ENCODE measurements at places on chromosomes 12 and 14.

- no peak for DNase-seq
Observed at GRCh38 chr12:60106214-60106613, 510.4 kb downstream of the SLC16A7 start.

- DNase-seq: no peak
Observed at GRCh38 chr14:52789118-52789517, 2.3 kb downstream of the GNPNAT1 start.

- DNase-seq: no peak
Observed at GRCh38 chr12:127642208-127642607, 624.8 kb upstream of the TMEM132C start.

DNA sequence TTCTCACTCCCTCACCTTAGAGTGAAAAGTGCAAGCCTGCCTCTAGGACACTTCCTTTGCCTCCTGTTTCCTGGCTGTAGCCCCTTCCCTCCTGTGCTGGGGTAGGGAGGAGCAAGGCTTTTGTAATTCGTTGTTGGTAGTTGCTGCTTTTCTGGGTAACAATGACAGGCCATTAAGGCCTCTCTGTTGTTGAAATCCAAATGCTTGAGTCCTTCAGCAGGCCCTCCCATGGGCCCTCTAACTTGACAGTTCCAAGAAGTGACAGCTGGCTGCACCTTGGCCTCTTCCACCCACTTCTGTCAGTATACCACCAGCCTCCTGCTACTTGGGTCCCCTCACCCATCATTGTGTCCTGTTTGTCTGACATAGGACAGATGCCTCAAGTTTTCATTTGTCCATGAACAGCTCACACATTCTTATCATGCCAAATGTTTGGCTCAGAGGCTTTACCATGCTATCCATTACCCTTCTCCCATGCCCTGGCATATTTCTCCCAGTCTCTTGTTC is 103.7 kb upstream of the PDE3A start:
- no peak for DNase-seq

DNA sequence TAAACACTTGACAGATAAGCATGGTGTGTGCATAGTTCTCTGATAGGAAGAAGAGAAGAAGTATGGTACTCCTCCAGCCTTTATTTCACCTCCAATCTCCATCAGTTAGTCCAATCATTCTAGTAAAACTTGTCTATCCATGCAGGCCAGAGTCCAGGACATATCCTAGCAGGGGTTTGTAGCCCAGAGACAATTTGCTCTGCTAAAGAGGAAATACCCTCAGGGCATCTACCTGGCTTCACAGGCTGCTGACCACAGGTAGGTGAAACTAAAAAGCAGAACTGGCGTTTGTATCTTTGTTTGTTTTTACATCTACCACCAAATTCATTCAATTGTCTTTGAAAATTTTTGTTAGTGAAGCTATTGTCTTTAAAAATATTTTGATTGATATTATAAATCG is 717.6 kb downstream of the FSCB start:
- no peak for DNase-seq

DNA sequence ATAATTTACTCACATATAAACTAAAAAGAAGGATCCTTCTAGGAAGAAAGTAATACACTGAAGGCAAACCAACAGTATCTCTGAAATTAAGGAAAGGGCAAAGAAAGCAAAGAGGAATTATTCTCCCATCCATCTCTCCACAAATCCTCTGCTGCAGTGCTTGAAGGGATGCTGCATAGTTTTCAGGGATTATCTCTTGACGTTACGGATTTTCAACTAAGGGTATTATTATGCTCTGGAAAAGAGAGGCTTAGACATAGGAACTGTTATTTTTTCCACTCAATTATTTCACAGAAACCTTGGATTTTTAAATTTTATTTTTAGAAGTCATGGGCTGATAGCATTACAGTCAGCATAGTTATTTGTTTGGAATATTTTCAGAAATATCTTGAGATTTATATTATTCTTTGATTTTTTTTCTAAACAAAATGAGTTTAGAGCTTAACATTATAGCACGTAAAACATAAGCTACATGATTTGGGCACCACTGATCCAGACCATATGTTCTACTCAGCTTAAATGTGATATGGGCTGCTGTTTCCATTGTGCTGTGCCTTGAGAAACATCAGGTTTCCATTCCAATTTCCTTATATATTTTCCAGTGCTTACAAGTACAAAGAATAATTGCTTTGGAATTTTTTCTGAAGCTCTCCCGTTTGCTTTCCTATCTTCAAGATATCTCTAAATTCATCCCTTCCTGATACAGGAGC is 57.9 kb upstream of the DCN start:
- no peak for DNase-seq

DNA sequence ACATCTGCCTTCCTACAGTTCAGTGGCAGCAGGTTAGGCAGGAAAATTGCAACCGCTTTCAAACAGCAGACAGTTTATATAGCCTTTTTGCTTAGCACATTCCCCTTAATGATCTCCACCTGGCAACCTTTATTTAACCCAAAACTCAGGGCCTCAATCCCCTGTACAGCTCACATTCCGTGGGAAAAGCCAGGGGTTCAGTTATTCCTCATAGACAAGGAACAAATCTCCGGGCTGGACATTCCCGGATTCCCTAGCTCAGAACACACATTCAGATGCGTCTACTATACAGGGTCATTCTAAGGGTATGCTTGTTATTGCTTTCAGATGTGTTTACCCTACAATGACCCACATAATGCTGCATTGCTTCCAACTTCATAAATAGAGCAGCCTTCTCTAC is 73.8 kb upstream of the DCN start:
- DNase-seq: no peak

DNA sequence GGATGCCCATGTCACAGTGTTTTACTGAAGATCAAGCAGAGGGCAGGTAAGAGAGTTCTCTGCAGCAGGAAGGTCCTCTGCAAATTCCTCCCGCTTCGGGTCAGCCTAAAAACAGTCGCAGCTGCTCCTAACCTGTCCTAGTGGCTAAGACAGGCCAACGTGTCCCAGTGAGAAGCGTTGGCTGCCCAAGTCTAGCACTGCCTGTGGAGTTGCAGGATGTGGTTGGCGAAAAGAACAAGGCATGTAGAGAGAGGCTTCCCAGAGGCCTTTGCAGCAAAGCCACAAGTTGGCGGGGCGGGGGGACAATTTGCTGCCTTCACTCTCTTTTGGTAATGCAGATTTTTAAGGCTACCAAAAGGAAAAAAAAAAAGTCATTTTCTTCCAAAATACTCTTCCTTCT is 340.1 kb downstream of the BCL11B start:
- DNase-seq: peak; percentile 93

DNA sequence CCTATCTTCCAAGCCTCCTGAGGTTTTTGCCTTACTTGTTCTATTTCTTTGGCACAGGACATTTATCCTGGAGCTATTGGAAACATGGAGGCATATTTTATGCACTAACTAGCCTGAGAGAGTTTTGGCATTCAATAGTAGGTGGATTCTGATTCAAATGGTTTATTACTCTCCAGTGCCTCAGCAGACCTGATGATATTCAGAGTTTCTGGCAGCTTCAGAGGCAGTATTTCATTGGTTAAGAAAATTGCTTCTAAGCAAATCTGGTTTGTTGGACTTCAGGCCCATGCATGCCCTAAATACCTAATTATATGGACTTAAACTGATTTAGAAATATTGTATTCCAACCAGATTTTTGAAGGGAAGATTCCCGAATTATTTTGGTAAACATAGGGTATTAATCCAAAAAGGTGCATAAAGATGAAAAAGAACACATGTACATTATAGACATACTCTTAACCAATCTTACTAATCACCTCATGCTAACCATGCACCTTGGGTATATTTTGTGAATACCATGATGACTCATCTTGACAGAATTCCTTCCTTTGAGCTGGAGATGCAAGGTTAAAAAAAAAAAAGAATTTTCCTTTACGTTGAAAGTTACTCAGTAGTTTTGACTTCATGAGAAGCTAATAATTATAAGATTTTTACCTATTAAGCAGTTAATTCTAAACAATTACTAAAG is 44.3 kb upstream of the KTN1 start:
- no peak for DNase-seq

- DNase-seq: no peak
Observed at GRCh38 chr14:104341532-104342434, 203.4 kb downstream of the KIF26A start.

DNA sequence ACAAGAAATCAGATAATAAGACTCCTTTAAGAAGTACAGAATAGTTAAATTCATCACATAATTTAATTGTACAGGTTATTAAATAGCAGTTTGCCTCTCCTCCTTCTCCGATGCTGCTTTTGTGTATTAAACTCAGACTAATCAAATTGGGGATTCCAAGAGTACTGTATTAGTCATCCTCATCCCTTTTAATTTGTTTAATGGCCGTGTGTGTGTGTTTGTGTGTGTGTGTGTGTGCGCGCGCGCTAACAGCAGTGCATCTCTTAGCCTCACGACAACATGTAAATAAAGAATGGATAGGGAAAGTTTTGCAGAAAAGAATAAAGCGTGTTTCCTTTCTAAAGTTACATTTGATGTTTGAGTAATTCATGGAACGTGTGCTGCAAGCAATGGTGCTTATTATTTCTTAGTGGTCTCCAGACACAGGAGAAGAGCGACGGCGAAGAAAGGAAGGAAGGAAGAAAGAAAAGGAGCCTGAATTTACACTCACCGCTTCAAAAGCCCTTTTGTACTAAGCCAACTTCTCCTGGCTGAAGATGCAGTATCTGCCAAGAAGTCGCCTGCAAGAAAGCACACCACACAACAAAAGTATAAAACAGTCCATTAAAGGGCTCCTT is 220.3 kb downstream of the ASCL1 start:
- DNase-seq: no peak

GRCh38 chr14:87312169-87312893 is 680.7 kb downstream of the GALC start:
- no peak for DNase-seq

- no peak for DNase-seq
Observed at GRCh38 chr12:91718326-91718725, 427.3 kb downstream of the BTG1 start.

DNA sequence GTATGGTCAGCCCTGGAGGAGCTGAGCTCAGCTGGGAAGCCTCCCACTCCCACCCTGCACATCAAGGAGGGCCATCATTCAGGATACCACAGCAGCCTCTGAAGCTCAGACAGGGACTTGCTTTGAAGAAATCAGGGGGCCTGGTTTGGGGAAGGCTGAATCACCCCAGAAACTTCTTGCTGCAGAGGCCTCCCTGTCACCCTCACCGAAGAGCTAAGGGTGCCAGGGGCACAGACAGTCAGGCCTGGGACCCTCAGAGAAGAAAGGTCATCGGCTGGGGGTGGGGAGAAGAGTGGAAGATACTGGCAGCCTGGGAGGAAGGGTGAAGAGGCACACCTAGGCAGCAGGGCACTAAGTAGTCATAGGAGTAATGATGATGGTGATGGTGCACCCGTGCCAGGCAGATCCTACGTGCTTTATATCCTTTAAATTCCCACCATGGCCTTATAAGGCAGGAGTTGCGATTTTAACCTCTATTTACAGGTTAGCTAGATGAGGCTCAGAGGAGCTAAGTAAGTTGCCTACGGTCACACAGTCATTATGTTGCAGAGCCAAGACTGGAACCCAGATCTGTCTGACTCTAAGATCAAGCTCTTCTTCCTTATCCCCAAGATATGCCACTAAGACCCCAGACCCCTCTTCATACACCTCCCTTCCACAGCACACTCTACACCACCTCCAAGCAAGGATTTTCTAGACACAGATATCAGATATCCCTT is 28.5 kb upstream of the PNMA1 start:
- no peak for DNase-seq

DNA sequence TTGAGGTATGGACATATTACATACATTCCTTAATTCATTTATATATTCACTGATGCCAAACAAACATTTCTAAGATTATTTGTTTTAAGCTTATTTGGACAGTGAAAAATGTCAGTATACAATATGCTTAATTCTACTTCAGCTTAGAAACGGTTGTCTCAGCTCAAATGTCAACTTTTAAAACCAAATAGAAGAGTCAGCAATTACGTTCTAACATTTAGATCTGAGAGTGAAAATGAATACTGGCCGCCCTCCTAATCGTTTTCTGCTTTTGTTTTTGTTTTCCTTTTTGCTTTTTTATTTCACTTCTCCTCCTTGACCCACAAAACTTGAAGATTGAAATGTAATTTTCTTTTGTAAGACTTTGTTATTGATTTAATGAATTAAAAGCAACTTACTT is 19.7 kb upstream of the RERG start:
- DNase-seq: no peak

DNA sequence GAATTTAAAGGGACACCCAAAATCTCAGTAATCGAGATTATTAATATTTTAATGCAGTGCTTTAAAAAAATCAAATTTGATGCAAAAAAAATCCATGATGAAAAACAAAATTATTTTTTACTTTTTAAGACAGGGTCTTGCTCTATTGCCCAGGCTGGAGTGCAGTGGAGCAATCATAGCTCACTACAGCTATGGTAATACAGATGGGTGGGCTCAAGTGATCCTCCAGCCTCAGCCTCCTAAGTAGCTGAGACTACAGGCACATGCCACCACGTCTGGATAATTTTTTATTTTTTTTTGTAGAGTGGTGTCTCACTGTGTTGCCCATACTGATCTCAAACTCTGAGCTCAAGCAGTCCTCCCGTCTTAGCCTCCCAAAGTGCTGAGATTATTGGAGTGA is 62.9 kb downstream of the TRAF3 start:
- DNase-seq: no peak

DNA sequence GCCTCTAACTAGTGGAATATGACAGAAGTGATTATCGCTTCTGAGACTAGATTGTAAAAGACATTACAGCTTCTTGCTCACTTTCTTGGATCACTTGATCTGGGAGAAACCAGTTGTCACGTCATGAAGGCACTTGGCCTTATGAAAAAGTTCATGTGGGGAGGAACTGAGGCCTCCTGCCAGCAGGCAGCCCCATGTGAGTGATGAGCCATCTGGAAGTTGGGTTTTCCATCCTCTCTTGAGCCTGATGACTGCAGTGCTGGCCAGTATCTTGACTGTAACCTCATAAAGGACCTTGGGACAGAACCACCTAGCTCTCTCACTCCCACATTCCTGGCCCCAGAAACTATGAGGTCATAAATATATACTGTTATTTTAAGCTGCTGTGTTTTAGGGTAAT is 28.0 kb downstream of the TTLL5 start:
- no peak for DNase-seq

DNA sequence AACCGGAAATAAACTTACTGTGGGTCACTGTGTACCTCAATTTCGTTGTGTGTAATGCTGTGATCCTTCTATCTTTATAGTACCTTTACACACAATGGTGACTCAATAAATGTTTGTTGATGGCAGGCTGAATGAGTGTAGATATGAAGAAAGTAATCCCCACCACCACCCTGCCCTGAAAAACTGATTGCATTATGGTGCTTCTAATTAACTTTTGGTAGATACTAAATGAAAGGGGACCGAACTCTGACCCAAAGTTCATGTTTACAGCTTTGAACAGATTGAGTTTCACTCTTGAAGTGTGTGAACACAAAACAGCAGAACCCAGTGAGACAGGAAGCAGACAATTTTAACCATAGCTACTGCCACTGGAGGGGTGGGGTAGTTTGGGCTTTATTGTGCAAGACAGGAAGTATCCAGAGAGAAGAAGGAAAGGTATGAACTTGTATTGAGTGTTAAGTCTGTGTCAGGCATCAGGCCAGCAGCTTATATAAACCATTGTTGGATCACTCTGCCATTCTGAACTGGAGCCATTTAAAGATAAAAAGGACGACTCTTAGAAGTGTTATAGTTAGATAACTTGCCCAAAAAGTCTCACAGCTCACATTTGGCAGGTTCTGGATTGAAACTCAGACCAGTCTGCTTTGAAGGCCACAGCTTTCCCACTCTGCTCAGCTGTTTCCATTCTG is 197.0 kb upstream of the AMIGO2 start:
- DNase-seq: no peak

All from T-helper 2 cell (primary cell).